Stimulated activated CD8-positive, alpha-beta memory T cell treated with anti-CD3 and anti-CD28 coated beads, Interleukin-7, amount 100 ng/mL, for 24 hours (primary cell): ENCODE measurements at places on chromosomes 2 and 18.

GRCh38 chr2:53964257-53964952 lies 6.4 kb downstream of the PSME4 start:
- DNase-seq: no peak

DNA sequence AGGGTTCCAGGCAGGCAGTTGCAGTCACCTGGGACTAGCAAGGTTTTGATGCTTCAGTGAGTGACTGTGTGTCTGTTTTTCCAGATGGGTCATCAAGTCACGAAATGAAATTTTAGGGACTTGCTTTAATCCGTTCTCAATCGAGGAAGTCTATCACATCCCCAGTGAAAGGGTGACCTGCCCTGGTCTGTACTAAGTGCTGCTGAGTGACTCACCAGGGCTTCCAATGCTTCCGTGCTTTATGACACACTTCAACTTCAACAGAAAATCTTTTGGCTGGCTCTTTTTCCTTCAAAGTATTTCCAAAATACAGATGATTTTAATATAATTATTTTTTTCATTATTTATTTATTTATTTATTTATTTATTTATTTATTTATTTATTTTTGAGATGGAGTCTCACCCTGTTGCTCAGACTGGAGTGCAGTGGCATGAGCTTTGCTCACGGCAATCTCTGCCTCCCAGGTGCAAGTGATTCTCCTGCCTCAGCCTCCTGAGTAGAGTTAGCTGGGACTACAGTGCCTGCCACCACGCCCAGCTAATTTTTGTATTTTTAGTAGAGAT lies 18.4 kb downstream of the TFCP2L1 start:
- no peak for DNase-seq

GRCh38 chr2:19369341-19369955 lies 11.0 kb upstream of the OSR1 start:
- no peak for DNase-seq

GRCh38 chr2:129443235-129443864 lies 536.1 kb upstream of the RAB6C start:
- no peak for DNase-seq

- no peak for DNase-seq
Observed at GRCh38 chr2:101904916-101905315, 86.8 kb upstream of the IL1R2 start.

DNA sequence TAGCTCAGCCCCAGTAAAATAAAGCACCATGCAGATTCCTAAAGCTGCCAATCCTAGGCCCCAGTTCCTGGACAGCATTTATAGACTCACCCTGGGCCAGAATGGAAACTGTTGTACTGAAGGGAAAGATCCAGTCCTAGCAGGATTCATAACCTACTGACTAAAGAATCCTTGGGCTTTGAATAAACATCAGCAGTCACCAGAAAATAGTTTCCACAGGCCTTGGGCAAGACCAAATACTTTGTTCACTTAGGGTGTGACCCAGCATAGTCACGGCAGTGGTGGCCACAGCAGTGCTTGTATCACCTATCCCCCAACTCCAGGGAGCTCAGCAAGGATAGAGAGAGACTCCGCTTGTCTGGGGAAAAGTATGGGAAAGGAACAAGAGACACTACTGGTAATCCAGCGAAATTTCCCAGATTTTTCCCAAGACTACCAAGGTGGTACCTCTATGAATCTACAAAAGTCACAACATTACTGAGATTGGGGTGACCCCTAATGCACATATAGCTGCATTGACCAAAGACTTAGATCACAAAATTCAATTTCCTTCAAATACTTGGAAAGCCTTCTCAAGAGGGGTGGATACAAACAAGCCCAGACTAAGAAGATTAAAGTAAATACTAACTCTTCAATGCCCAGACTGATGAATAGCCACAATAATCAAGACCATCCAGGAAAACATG lies 748.1 kb upstream of the LRATD1 start:
- DNase-seq: no peak

- DNase-seq: no peak
Observed at GRCh38 chr18:32576296-32576916, 105.7 kb upstream of the GAREM1 start.

DNA sequence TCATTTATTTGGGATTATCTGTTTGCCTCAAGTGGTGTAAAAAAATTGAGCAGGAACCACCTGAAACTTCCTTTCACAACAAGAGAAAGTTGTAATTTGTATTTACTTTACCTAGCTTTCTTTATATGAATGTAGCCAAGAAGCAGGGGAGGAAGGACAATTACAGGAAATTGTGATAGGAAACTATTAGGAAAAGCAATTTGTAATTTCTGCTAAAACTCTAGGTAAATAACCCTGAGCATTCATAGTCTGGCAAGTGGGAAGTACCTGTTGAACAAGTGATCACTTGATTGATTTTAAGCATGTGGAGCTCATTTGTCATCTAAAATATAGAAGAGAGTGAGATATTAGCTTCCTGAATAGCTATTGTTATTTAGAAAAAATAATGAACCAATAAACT lies 5.0 kb downstream of the TFPI start:
- DNase-seq: no peak

GRCh38 chr2:69242651-69243051 lies 144.4 kb downstream of the GFPT1 start:
- DNase-seq: no peak

DNA sequence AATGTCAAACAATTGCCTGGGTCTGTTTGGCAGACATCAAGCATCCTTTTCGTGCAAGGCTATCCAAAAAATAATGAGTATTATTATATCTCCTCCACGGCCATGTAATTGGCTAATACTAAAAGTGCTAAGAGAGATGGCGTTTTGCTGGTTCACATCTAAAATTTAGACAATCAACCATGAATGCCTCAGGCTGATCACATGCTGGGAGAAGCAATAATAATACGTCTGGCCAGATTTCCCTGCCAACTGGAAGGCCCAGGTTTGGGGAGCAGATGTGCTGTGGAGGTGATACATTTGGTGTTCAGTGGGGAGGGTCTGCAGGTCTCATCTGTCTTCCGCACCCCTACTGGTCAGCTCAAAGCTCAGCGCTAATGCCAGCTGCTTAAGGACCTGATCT lies 60.3 kb upstream of the CREB1 start:
- DNase-seq: no peak

DNA sequence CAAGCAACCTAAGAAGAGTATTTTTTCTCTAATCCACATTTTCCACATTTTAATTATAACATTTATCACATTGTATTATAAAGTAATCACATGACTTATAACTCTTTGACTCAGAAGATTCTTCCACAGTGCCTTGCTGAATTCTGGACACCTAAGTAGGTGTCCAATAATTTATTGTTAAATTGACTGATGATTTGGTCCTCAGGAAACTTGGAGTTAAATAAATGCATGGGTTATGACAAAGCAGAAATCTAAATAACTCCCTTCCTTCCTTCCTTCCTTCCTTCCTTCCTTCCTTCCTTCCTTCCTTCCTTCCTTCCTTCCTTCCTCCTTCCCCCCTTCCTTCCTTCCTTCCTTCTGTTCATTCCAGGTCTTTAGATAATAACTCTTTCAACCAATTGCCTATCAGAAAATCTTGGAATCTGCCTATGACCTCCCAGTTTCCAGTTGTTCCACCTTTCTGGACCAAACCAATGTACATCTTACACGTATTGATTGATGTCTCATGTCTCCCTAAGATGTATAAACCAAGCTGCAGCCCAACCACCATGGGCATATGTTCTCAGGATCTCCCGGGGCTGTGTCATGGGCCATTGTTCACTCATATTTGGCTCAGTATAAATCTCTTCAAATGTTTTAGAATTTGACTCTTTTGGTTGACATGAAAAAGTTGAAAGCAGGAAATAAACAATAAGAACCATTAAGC lies 10.4 kb upstream of the KDSR start:
- no peak for DNase-seq

GRCh38 chr2:68709421-68709911 lies 25.1 kb upstream of the ARHGAP25 start:
- DNase-seq: no peak

- no peak for DNase-seq
Observed at GRCh38 chr18:57831597-57832377, 28.7 kb upstream of the ATP8B1 start.

GRCh38 chr2:214904634-214905033 lies 95.2 kb upstream of the BARD1 start:
- DNase-seq: no peak

DNA sequence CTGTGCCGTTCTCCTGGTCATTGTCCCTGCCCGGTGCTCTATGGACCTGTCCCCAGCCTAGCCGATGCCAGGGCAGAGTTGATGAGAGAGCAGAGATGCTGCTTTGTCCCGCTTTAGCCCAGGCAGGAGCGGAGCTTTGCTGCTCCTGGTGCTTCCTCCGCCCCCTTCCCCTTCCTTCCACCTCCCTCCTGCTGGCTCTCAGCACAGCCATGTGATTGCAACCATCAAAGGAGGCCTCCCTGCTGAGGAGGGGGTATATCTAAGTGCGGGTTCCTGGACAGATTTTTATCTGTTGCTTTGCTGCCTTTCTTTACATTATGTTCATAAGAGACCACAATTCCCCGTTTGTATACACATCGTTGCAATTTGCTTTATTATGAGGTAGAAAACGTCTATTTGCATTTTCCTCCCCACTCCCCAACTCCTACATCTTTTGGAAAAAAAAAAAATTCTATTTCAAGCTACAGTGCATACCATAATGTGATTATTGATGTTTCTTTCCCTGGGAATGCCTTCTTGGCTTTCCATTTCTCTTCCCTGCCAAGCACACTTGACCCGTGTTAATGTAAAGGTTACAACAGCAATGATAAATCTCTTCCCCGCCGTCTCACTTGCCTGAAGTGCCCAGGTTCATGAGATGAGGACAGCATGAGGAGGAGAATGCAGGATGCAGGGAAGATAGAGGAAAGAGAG lies 25.4 kb downstream of the ALPK2 start:
- no peak for DNase-seq
